ENCODE measurements at places on chromosomes 2 and 18.

DNA sequence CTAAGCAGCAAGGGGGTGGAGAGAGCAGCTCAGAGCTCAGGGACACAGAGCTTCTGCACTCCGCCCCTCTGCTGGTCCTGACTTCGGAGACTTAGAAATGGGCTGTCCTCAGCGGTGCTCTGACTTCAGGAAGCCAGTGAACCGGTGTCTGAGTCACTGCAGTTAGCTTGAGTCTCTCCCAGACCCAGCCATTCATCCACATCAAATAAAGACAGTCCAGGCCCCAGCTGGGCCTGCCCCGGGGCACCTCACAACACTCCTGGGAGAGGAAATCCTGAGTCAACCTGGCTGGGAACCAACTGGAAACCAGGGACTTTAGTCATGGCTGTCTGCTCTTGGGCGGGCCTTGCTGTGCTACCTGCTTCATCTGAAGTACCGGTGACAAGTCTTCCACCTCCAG, 5.4 kb upstream of the ITGB6 start:
- DNase-seq: no peak

DNA sequence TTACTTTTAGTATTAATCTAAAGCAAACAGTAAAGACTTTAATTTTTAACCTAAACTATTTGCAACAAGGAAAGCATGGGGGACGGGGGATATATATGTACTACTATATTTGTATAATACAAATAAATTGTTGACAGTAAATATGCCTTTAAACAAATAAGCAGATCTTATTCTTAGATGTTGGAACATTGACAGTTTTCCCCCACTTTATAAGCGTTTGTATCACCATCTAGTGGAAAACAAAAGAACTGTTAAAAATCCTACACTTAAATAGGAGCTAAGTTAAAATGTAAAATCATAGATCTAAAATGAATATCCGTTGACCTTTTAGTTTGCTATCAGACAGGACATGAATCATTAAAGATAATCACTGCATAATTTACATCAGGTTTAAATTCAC, 50.0 kb downstream of the RBBP8 start:
- no peak for DNase-seq

- DNase-seq: no peak
Measured at GRCh38 chr18:73283032-73283431, 415.2 kb upstream of the NETO1 start.

DNA sequence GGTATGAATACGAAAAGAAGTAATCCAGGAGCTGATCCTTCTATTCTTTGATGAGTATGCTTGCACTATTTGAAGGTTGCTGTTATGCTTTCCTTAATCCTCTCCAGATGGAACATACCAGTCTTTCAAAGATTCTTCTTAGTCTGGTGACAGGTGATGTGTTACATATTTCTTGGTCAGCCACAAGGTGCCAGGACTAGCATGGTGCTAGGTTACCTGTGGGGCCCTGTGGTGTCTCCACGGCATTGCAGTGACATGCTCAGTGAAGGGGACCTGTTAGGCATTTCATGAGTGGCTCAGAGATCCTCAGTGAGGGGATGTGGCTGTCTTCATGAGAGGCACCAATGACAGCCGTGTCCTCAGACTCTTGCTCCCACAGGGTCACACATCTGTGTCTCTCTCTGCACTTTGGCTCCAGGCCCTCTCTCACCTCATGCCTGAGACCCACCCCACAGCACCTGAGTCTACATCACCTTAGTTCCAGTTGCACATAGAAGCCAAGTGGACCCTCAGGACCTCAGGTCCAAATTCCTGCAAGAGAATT, 13.1 kb upstream of the RAB31 start:
- no peak for DNase-seq

GRCh38 chr2:189022053-189022481, 47.9 kb downstream of the COL3A1 start:
- no peak for DNase-seq

- no peak for DNase-seq
Measured at GRCh38 chr2:183998797-183999190, 599.5 kb upstream of the ZNF804A start.

DNA sequence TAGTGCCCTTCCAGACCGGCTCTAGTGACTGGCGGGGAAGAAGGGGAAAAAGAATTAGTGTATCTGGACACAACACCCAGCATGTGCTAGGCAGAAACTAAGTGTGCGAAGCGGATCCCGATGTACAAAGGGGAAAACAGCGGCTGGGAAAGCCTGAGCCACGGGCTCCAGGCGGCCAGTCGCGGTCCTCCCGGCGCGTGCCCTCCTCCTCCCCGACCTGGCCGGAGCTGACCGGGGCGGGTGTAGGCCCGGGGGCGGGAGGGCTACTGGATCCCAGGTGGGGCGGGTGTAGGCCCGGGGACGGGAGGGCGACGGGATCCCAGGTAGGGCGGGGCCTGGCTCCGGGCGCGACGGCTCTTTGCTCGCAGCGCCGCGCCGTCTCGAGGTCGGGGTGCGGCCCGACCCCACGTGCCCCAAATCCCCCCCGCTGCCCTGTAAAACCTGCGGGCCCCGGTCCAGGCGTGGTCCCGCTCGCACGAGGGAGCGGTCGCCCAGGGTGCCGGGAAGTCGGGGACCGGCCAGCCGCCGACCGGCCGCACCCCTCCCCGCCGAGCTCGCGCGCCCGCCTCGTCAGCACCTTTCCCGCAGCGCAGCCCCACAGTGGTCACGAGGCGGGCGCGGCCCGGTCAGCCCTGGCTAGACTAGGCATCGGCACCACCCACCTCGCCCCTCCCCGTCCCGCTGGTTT, 48.8 kb downstream of the C2orf42 start:
- DNase-seq: no peak

- DNase-seq: no peak
Measured at GRCh38 chr2:9975328-9975727, 23.8 kb downstream of the GRHL1 start.

DNA sequence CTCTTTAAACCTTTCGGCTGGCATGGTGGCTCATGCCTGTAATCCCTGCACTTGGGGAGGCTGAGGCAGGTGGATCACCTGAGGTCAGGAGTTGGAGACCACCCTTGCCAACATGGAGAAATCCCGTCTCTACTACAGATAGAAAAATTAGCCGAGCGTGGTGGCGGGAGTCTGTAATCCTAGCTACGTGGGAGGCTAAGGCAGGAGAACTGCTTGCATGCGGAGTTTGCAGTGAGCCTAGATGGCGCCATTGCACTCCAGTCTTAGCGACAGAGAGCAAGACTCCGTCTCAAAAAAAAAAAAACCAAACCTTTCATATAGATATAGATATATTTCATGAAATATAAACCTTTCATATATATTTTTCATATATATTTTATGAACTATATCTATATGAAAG, 864.7 kb downstream of the TRIB2 start:
- DNase-seq: no peak

Measured in stimulated activated CD4-positive, alpha-beta T cell treated with anti-CD3 and anti-CD28 coated beads, Interleukin-15, amount 100 ng/mL, for 1 hour (primary cell).